ENCODE measurements at places on chromosomes 5 and 9. TPM values are rescaled to one million over a fixed set of nuclear protein-coding genes. Genes with fewer than 3 reads are reported as not detected.

DNA sequence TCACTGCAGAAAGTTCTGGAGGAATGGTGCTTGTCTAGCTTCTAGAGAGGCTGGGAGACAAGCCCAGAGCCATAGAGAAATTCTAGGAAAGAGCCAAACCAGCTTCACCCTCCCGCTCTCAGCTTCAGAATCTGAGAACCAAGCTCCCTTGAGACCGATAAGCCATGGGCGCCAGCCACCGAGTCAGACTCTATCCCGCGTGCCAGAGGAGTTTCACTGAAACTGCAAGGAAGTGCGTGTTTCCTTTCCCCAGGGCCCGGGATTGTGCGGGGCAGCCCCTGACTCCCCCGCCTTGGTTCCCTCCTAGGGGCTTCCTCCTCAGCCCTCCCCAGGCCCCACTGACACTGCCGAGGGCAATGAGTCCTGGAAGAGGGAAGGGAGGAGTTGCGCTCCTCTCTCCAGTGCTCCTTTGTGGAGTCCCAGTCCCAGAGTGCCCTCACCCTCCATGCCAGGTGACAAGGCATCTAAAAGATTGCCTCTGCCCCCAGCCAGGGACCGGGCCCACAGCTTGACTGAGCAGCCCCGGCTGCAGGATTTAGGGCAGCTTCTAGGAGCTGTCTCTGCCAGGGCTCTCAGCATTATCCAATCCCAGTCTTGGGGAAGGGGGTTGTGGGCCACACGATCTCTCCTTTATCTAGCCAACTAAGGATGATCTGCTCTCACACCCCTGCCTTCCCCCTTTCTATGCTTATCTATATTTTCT, 18.4 kb upstream of the TCF7 start:
- no peak for DNase-seq

DNA sequence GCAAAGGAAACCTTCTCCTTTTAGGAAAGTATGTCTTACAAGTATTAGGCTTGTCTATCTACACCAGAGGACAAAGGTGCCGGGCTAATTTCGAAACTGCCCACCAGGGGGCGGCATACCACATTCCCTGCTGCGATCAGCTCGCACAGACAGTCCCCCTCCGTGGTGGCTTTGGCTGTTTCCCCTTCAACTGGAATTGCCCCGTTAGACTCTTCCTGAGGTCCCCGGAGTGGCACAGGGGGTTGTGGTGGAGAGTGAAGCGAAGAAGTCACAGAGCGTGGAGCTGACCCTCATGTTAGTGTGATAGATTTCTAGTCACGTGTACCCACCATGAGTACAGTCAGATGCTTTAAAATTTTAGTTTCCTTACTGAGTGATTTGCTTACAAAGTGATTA, 17.5 kb downstream of the PTTG1 start:
- peak; percentile 90 for DNase-seq

- DNase-seq: no peak
Observed at GRCh38 chr9:86765746-86766430, 181.4 kb downstream of the GAS1 start.

DNA sequence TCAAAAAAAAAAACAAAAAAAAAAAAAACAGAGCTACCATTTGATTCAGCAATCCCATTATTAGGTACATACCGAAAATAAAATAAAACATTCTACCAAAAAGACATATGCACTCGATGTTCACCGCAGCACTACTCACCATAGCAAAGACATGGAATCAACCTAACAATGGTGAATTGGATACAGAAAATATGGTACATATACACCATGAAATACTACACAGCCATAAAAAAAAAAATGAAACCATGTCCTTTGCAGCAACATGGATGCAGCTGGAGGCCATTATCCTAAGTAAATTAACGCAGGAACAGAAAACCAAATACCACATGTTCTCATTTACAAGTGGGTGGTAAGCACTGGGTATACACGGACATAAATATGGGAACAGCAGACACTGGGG, 21.3 kb downstream of the MRPS27 start:
- DNase-seq: no peak

Gene SLC6A3
- total RNA-seq: 0.10 TPM

DNA sequence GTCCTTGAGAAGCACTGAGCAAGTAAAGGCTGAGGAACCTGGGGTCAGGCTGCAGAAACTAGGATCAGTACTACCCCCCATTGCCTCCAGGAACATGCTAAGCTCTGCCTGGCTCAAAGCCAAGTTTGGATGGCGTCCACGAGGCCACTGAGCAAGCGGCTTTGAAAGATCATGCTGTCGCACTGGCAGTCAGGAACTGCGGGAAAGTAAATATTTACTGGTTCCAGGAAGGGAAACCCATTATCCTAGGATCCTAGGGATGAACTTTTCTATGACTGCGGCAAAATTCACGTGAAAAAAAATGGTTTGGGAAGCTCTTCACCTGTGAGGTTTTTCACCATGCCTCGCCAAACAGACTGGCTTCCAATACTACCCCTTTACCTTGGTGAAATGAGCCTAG, 75.3 kb upstream of the PJA2 start:
- DNase-seq: peak; percentile 85

GRCh38 chr9:78714576-78714975, 417.7 kb downstream of the PSAT1 start:
- DNase-seq: no peak

- peak; percentile 83 for DNase-seq
Observed at GRCh38 chr5:97998941-97999340, 774.5 kb upstream of the RGMB start.

Gene NRG2
- total RNA-seq: 0.41 TPM

Gene NOXA1
- 1.2 TPM for total RNA-seq

DNA sequence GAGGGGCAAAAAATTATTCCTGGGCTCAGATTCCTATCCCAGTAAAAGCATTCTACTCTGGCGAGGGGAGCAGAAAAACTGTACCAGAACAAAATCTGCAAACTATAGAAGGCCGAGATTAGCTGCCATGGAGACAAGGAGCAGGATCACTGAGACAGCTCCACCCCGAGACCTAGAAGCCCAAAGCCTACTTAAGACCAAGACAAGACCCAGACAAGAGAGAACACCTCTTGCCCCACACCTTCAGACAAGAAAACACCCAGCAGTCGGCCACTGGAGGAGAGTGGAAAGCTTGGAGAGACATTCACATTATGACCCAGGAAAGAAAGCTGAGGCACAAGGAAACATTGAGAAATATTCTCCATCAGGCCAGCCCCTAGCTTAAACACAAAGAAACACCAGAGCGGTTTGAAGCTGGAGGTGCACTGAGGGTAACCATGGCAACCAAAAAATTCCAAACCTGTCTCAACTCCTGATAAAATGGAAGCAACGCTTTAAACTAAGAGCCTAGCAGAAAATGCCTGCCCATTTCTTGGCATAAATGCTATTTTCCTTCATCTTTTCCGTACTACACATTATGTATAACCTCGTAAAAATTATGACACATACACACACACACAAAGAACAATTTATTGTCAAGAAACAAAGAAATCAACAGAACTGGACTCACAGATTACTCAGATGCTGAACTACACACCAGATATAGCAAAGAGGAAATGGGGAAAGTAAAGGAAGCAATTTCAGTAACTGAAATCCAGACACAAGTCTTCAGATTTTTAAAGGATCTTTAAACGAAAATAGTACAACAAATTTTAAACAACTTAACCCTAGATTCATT, 53.8 kb upstream of the FTMT start:
- DNase-seq: no peak

Gene FCN2
- not detected for total RNA-seq

Gene PRLR
- 2.4 TPM for total RNA-seq

GRCh38 chr9:114612272-114612923, 1.3 kb downstream of the TMEM268 start:
- DNase-seq: no peak

GRCh38 chr5:142382186-142382585, 57.4 kb upstream of the SPRY4 start:
- peak; percentile 42 for DNase-seq

- no peak for DNase-seq
Observed at GRCh38 chr5:116593340-116593739, 18.7 kb upstream of the SEMA6A start.

DNA sequence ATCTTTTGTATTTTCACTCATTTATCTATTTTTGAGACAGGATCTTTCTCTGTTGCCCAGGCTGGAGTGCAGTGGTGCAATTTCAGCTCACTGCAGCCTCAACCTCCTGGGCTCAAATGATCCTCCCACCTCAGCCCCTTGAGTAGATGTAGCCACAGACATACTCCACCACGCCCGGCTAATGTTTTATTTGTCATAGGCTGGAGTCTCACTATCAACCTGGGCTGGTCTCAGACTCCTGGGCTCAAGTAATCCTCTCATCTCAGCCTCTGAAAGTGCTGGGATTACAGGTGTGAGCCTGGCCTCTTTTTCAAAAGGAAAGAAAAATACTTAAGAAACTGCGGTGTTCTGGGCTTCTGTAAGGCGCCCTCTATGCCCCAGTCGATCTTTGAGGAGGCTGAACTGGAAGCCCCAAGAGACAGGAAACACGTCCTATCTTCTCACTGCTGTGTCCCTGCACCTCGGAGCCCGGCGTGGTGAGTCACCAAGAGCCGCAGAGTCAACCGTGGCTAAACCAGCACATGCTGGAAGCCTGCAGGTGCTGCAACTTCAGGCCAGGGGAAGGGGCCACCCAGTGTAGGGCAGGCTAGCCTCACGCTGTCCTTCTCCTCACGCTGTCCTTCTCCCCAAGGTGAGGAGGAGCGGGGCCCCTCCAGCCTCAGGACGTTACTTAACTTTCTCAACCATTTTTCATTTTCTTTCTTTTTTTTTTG, 15.2 kb upstream of the LHX3 start:
- no peak for DNase-seq

Gene SPATA31D4
- total RNA-seq: not detected

GRCh38 chr5:75460942-75461610, 50.4 kb downstream of the CERT1 start:
- DNase-seq: no peak

DNA sequence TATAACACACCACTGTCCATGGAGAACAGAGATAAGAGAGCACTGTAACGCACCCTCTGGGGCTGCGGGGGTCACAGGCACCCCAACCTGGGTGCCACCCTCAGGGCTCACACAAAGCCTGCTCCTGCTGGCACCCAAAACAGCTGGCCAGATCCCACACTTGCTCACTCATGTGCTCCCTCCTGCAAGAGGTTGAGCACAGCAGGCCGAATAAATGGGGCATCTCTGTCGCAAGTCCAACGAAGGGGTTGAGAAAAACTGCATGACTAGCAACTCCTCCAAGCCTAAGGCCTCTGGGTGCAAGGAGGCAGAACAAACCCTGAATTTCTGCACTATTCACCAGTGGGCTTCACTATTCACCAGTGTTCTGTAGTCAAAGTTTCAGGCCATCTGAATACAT, 80.3 kb downstream of the SECISBP2 start:
- DNase-seq: no peak

Gene CCDC152
- total RNA-seq: 3.0 TPM

Gene PIP5KL1
- not detected for total RNA-seq

DNA sequence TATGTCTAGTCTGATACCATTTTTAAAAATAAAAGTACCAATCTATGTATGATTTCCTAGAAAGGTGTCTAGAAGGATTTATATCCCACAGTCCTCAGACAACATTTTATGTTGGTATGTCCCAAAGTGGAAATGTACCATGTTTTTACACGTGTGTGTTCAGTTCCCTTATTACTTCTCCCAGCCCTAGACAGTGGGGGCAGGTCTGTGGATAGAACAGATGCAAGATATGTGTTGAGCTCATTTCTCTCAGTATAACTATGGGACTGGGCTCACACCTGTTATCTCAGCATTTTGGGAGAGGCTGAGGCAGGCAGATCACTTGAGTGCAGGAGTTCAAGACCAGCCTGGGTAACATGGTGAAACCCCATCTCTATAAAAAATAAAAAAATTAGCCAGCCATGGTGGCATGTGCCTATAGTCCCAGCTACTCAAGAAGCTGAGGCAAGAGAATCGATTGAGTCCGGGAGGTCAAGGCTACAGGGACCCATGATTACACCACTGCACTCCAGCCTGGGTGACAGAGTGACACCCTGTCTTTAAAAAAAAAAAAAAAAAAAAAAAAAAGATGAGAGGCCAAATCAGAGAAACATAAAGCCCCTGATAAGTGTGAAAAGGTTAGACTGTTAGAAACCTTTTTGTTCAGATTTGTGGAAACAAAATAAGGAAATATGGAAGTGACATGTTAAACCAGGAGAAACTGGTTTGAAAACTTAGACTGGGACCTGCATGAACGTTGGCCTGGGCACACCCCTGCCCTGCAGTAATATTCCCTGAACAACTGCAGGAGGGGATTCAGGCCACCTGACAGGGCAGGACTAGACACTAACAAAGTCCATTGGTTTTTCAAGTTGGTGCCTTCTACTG, 7.4 kb upstream of the SLC2A8 start:
- no peak for DNase-seq

DNA sequence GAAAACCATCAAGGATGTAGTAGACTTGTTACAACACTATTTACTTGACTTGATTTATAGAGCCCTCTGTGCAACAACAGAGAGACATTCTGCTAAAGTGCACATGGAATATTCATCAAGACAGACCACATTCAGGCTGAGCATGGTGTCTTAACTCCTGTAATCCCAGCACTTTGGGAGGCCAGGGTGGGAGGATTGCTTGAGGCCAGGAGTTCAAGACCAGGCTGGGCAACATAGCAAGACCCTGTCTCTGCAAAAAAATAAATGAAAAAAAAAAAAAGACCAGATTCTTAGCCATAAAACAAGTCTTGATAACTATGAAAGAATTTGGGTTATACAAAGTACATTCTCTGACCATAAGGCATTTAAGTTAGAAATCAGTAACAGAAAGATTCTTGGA, 25.3 kb downstream of the DENND4C start:
- DNase-seq: no peak

Gene ACOT12
- total RNA-seq: not detected

Gene SLIT3
- total RNA-seq: 21.4 TPM

Gene INSL6
- not detected for total RNA-seq

DNA sequence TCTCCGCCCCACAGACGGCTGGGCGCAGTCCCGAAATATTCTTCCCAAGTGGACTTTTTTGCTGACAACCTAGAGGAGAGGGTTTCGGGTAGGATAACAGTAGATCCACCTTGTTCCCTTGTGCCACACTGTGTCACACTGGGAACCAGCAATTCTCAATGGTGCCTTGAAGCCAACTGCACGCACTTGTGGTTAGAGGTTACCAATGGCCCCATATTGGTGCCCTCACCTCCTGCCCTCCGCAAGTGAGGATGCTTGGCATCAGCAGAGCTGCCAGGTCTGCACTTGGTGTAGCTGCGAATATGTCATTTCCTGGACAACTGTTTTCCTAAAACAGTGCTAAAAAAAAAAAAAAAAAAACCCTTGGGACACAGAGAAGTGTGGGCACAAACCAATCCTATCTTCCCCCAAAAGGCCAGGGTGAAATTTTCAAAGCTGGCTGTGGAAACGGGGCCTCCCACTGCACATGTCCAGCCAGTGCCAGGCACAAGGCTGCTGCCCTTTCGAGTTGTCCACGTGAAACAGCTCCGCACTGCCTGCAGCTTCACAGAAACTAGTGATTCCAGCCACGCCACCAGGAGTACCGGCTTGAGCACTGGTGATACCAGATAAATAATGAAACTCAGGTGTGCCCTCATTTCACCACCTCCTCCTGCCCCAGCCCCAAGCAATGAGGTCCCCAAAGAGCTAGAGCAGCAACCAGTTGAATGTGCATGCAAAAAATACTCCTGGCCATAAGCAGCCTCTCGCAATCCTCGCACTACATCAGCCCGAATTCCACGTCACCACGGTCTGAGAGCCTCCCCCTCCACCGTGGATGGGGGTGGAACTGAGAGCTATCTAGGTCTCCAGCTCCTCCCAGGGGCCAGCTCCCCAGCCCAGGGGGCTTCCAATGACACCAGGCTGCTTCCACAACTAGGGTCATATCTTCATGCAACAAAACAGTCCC, 51.2 kb downstream of the USP20 start:
- DNase-seq: no peak

Gene CCNI2
- not detected for total RNA-seq

All from tongue (tissue), 3 donors.